Dorsolateral prefrontal cortex (tissue), 122 donors: ENCODE measurements at places on chromosomes 16 and 17.

- DNase-seq = peak; percentile 17
Observed at GRCh38 chr16:27230562-27231001, 27.3 kb downstream of the KDM8 start.

DNA sequence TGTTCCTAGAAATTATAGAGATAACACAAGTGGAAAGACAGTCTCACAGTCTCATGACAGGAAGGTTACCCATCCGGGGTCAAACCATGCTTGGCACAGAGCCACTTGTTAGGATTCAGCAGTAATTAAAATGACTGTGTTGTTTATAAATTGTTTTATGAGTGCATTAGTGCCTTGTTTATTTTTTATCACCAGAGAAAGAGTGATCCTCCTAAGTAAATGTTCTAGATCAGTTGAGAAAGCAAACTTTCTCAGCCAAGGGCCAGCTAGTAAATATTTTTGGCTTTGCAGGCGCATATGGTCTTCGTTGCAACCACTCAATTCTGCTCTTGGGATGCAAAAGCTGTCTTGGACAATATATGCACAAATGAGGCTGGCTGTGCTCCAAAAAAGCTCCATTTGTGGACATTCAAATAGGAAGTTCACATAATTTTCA is 253.9 kb upstream of the CACNG5 start:
- DNase-seq = no peak

GRCh38 chr17:16255481-16255921 is 38.5 kb downstream of the PIGL start:
- DNase-seq = no peak

DNA sequence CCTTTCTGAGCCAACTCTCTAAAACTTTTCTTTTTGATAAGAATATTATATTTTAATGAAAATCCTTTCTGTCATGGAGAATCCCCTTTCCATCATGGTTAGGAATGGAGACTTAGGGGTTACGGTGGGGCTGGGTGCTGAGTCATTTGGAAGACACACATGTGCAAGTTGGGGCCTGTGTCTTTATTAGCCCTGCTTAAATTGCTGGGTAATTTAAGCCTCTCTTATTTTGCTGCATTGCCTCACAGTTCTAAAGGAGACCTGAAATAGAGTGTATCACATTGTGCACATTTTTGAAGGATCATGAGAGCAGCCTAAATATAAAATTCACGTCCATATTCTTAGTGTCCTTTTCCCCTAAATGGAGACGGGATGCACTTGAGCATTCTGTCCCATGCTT is 61.8 kb upstream of the RBFOX1 start:
- no peak for DNase-seq

- DNase-seq = no peak
Observed at GRCh38 chr16:48160575-48160974, 4.8 kb upstream of the ABCC12 start.

GRCh38 chr17:75345514-75346167 is 56.4 kb upstream of the SLC25A19 start:
- no peak for DNase-seq

GRCh38 chr16:54446639-54447038 is 160.1 kb upstream of the IRX3 start:
- peak; percentile 40 for DNase-seq
